SW 1271 (cell line): ENCODE measurements at places on chromosomes 7 and 10.

DNA sequence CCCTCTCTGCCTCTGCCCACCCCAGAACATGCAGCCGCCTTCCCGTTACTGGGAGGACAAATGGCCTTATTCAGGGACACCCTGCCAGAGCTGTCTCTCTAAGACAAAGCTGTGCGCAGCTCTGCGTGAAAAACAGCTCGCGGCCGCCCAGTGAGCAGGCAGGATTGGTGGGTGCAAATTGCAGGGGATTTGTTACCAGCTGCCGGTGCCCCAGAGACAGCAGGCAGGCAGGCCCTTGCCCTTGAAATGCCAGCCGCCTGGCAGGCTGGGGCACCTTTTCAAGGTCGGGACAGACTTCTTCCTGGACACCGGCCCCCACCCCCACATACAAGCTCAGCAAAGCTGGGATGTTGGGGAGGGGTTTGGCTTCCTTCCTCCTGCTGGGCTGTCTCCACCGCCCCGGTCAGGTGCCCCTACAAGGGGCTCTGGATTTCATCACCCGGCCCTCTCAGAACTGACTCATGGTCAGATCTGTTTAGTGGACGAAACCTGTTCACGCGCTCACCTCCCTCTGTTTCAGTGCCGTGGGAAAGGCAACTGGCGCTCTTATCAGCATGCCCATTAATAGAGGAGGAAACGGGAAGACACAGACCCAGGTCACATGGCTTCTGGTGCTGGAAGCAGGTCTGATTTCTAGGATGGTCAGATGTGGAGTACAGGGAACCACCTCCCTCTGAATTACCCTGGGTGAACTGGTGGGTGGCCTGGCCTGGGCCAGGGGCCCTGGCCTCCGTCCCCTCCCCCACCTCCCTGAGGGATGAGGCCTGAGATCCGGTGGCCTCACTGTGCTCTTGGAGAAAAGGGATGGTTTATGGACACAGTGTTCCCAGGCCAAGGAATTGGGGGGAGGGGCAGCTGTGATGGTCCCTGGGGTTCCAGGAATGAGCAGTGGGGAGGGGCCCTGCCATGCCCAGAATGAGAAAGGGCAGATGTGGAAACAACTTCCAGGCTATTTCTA is 123.9 kb upstream of the PPIF start:
- no peak for DNase-seq

DNA sequence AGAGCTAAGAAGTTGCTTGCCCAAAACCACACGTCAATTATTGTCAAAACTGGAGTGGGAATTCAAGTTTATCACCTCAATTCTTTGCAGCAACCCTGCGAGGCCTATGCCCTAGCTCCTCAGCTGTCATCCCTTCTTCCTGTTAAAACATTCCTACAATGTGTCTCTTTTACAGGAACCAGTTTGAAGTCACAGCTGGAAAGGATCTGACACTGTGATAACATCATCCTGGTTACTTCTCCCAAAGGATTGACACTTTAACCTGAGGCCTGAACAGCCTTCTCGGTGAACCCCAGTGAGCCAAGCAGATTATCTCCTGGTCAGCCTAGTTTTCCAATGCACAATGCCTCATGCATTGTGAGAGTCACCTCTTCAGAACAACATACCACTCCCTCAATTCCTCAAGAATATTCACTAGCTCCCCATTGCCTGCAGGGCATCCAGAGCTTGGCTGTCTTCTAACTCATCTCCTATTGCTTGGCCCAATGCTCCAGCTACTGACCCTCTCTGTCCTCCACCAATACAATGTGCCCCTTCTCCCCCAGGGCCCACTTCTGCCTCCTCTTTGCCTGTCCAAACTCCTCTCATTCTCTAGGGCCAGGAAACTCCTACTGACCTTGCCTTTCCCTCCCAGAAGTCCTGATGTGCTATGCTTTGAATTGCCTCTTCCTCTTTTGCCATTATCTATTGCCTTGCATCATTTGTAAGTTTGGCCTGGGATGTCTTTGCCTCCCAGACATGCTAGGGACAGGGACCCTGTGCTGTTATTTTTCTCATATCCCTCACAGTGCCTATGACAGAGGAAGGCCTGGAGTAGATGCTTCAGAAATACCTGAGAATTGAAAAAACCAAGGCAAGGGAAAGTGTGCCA is 10.4 kb upstream of the DLG5 start:
- no peak for DNase-seq

- no peak for DNase-seq
Measured at GRCh38 chr10:119783665-119784027, 57.8 kb downstream of the INPP5F start.

DNA sequence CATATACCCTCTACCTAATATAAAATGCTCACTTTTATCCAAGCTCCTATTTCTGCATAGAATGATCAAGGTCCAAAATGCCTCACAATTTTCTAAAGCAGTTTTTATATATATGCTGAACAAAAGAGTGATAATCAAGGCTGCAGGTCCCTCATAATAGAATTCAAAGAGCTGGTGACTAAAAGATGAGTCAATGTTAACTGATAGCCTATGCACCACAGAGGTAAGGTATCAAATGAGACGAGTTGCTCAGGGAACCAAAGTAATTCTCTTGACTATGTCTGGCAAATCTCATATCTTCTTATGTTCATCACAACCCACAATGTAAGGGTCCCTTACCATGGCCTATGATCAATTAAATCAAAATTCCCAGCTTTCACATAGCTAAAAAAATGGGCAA is 15.2 kb downstream of the PDZD8 start:
- peak; percentile 16 for DNase-seq

DNA sequence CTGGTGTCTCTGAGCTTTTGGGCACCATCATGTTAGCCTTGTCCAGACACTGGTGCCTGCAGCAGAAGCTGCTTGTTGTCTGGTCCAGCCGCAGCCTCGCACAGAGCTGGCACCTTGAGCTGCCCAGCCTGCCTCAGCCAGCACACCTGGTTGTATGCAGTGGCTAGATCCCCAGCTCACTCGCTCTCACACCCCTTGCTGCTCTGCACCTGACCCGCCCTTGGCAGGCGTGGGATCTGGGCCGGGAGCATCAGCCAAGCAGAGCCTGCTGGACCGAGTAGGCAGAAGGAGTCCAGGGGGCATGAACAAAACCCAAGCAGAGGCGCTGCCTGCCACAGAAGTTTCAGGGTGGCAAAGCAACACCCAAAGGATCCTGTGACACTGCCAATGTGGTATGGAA is 79.7 kb upstream of the ITGB1 start:
- DNase-seq, result no peak

DNA sequence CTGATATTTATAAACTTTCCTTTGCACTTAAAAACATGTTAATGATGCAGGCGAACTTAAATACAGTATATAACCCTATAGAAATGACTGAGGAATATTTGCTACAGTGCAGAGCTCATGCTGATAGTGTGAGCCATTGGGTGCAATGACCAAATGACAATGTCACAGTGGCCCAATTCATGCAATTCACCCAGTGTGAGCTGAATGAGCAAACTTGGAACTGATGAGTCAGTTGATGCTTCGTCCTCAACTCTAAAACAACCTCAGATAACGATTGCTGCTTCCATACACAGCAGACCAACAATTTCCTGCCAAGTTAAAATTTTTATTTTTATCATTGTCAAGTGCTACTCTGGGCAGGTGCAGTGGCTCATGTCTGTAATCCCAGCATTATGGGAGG is 12.1 kb upstream of the ZC3HAV1L start:
- no peak for DNase-seq

GRCh38 chr7:44713680-44714335 is 34.8 kb upstream of the ZMIZ2 start:
- DNase-seq, result no peak

- peak; percentile 27 for DNase-seq
Measured at GRCh38 chr7:55366461-55367070, 1.4 kb downstream of the LANCL2 start.

GRCh38 chr7:100532165-100533022 is 6.6 kb upstream of the AGFG2 start:
- no peak for DNase-seq

DNA sequence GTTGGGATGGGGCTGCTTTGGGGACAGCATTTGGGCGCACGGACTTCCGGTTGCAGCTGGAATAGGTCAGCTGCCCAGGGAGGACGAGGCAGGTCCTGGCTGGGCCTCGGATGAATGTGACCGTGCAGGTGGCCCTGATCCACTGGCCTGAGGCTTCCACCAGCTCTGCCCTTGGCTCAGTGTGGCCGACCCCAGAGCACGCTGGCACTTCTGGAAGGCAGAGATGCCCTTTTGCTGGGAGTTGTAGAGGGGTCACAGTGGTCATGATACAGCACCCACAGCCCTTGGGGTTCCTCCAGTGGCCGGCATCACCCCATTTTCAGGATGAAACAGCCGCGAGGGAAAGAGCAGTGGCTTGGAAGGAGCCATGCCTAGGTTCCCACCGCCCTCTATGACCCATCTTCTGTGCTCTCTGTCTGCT is 19.0 kb downstream of the ADCY1 start:
- no peak for DNase-seq

DNA sequence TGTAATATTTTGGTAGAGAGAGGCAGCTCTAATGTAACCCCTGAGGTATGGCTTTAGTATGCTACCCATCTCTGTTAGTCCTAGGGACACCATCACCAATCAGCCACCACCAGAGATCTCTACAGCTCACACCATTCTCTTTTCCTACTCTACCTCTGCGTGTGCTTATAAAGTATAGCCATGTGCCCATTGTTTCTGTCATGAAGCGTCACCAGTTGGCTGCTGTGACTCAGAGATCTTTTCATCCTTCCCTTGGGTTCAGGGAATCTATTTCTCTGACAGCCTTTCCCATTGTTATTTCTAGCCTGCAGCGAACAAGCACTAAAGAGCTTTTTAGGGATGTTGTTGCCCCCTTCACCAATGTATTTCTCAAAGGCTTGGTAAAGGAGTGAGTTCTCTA is 103.3 kb downstream of the TPST1 start:
- DNase-seq, result no peak

DNA sequence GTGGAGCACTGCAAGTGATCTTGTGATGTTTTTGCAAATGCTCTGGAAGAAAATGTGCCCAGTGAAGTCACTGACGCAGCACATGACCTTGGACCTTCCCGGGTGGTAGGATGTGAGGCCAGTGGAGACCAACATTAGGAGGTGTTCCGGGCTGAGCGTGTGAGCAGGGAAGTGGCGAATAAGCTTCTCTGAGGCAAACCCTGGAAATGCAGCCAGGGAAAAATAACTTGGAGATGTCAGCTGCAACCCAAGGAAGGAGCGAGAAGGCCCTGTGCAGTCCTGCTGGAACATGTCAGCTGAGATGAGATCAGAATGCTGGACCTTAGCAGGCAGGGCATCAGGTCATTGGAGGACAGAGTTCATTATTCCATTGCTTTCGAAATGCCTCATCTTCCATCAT is 18.6 kb upstream of the SDK1 start:
- no peak for DNase-seq

DNA sequence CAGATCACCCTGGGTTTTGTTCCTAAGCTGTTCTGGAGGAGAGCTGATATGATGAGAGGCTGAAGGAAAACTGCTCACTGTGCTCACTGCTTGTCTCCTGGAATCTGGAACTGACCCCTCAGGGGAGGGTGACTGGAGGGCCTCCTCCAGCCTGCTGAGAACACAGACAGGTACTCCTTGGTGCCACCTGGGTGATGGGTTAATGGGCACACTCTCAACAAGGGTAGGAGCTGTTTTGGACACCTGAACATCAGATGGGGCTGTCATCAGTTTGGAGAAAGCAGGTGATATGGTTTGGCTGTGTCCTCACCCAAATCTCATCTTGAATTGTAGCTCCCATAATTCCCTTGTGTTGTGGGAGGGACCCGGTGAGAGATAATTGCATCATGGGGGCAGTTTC is 58.1 kb upstream of the SORCS3 start:
- DNase-seq, result no peak

GRCh38 chr7:35975851-35976454 is 175.1 kb downstream of the SEPTIN7 start:
- DNase-seq, result peak; percentile 12

DNA sequence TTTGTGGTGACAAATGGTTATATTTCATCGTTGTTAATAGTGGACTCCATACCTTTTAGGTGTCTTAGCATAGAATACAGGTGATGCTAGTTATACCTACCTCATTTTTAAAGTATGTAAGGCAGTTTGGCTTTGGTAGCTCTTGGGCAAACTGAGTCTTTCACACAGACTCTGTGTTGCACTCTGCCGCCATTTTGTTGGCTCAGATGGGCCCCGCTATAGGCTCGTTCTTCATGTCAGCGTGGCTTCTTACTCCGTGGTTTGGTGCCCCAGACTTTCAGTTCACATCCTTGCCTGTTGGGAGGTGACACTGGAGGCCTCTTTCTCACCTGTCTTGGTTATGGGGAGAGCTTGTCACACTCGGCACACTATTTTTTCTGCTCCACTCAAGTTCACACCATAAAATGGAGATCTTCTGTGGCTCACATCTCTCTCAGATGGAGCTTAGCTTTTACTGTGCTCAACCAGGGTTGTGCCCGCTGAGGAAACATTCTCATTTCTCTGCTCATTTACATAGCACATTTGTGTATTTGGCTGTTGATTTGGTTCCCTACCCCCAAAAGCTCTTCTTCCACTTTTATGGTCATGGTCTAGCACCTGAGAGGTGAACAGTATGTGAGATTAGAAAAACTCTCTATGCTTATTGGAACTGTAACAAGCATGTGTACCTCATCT is 178.5 kb downstream of the ARID5B start:
- no peak for DNase-seq

DNA sequence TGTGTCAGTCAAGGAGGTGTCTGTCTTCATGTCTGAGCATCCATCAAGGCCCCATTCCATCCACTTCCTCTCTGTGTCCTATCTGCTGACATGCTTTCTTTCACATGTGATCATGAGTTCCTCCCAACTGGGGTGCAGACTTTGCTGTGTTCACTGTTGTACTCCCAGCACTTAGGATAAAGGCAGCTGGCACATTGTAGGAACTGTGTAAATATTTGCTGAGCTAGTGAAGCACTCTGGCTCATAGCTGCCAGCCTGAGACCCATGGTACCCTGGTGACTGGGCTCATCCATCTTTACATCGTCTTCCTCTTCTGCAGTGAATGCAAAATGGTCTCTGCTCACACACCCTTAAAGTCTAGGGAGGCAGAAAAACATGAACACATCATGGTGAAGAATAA is 242.2 kb upstream of the IGFBP3 start:
- no peak for DNase-seq

DNA sequence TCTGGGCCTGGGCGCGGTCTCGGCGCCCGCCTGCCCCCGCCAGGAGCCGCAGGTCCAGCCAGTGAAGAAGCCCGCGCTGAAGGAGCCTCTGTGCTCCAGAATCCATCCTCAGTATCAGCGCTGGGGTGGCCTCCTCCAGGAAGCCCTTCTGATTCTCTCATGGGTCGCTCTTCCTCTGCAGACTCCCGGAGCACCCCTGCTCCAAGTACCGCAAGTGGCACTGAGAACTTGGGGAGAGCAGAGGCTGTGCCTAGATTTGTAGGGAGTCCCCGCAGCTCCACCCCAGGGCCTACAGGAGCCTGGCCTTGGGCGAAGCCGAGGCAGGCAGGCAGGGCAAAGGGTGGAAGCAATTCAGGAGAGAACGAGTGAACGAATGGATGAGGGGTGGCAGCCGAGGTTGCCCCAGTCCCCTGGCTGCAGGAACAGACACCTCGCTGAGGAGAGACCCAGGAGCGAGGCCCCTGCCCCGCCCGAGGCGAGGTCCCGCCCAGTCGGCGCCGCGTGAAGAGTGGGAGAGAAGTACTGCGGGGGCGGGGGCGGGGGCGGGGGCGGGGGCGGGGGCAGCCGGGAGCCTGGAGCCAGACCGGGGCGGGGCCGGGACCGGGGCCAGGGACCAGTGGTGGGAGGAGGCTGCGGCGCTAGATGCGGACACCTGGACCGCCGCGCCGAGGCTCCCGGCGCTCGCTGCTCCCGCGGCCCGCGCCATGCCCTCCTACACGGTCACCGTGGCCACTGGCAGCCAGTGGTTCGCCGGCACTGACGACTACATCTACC is at the start of gene ALOX5:
Gene ALOX5 (plus strand): TSS at position 641 of the 774 bp plus-strand sequence. CDS start 64 bp downstream, at position 705.
- no peak for DNase-seq
